ENCODE measurements at places on chromosomes 7 and 10. TPM values are rescaled to one million over a fixed set of nuclear protein-coding genes. Genes with fewer than 3 reads are reported as not detected.

DNA sequence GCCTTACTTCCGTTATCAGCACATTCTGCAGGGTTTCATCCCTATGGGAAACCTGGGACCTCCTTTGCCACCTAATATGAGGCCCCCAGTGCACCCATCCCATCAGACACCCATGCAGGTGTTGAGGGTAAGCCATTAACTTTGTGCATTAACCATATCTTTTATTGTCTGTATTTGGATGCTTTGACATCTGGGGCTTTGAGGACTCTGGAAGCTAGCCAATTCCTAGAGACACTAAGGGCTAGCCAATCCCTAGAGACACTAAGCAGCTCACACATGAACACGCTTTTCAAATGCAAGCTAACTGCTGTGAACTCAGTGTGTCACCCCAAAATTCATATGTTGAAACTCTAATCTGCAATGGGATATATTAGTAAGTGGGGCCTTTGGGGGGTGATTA, 272.5 kb upstream of the COBL start:
- no peaks in the 10 kb centered on the region for H3K4me1 ChIP-seq
- H3K27me3 ChIP-seq = no peaks in the 10 kb centered on the region
- H3K36me3 ChIP-seq = no peaks in the 10 kb centered on the region
- no peak overlapping the region for H3K4me3 ChIP-seq
- H3K27ac ChIP-seq = no peak overlapping the region

PLXNA4 gene
- total RNA-seq = 3.3 TPM

DNA sequence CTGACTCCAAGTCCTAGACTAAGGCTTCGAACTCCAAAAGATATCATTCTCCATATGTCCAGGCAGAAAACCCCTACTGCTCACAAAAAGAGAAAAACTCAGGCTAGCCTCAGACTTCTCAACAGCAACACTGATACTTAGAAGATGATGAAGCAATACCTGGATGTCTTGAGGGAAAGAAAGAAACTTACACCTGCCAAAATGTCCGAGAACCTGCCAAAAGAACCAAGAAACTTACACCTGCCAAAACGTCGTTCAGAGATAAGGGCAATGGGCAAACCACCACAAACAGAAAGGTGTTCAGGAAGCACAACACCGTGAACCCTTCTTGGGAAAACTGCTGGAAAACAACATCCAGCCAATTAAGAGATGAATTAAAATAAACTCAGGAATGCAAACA, 15.3 kb downstream of the ABLIM1 start:
- H3K36me3 ChIP-seq = no peaks in the 10 kb centered on the region
- H3K4me1 ChIP-seq = peaks cover 27% of the 10 kb centered on the region
- no peak overlapping the region for H3K27ac ChIP-seq
- no peak for DNase-seq
- H3K27me3 ChIP-seq = peaks cover 6% of the 10 kb centered on the region

DNA sequence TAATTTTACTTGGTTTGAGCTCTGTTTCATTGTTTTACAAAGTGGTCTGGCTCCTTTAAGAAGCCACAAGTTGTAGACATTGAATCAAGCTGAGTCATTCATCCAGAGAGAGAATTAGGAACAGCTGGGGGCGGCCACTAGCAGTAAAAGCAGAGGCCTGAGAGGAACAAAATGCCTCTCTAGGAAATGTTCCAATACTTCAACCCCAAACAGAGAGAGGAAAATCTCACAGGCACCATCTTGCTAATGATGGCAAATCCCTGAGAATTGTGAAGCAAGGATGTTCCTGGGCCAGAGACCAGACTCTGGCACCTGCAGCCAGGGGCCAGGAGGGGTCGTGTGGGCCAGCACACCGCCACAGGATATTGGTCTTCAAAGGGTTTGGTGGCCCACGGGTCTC, 26.5 kb upstream of the TRIL start:
- H3K4me1 ChIP-seq = peaks cover 11% of the 10 kb centered on the region
- H3K27me3 ChIP-seq = no peaks in the 10 kb centered on the region
- peak overlapping the region; percentile 58 for H3K27ac ChIP-seq
- DNase-seq = peak; percentile 87
- no peaks in the 10 kb centered on the region for H3K36me3 ChIP-seq

DNA sequence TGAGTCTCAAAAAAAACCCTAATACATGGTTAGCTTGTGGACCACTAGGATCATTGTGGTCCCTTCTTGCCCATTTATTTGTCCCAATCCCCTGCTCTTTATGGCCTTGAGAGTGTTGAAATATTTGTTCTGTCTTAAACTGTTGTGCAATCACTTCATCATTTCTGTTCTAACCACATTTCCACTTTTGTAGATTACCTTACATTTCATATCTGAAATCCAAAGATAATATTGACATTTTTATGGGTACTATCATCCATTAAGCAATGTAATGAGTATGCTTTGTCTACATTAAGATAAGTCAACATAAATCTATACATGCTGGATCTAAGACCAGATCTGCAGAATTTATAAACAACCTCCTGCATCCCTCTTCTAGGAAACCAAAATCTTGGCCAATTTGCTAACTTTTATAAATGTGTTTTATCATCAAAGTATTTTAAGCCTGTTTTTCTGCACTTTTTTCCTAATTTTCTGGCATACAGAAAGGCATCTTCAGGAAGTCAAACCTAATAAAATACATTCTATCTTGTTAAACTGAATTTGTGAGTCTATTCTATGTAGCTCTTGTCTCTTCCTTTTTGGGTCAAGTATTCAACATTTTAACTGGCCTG, 359.4 kb upstream of the CELF2 start:
- H3K4me1 ChIP-seq = no peaks in the 10 kb centered on the region
- peak; percentile 3 for DNase-seq
- no peaks in the 10 kb centered on the region for H3K27me3 ChIP-seq
- H3K4me3 ChIP-seq = no peak overlapping the region

- H3K27ac ChIP-seq = no peak overlapping the region
- DNase-seq = no peak
- no peaks in the 10 kb centered on the region for H3K36me3 ChIP-seq
- no peaks in the 10 kb centered on the region for H3K4me1 ChIP-seq
- no peaks in the 10 kb centered on the region for H3K27me3 ChIP-seq
Measured at GRCh38 chr7:53446170-53446569, 410.7 kb downstream of the POM121L12 start.

- no peaks in the 10 kb centered on the region for H3K36me3 ChIP-seq
- peaks cover 11% of the 10 kb centered on the region for H3K4me1 ChIP-seq
- H3K4me3 ChIP-seq = no peak overlapping the region
- H3K27me3 ChIP-seq = no peaks in the 10 kb centered on the region
- no peak overlapping the region for H3K27ac ChIP-seq
Measured at GRCh38 chr10:114876602-114877300, 55.2 kb downstream of the FHIP2A start.

AGR2 gene
- total RNA-seq = not detected

DNA sequence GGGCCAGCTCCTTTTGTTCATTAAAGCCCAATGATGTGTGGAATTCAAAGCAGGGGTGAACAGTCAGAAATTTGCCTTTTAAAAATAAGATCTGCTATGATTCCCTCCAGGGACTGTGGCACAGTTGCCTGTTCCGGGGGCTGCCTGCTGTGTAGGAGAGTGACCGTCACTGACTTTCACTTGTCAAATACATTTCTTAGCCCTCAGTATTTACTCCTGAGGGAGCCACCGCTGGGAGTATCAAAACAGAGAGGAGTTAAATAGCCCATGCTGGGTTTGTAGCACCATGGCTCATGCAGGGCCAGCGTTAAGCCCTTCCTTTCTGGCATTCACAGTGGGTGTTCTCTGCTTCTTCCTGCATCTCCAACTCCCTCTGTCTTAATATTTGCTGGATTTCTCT, 897.8 kb downstream of the SORCS3 start:
- no peak overlapping the region for H3K27ac ChIP-seq
- DNase-seq = no peak
- no peaks in the 10 kb centered on the region for H3K4me1 ChIP-seq
- no peaks in the 10 kb centered on the region for H3K36me3 ChIP-seq

GRCh38 chr7:155750255-155751125, 61.8 kb downstream of the SHH start:
- H3K27ac ChIP-seq = no peak overlapping the region
- H3K4me1 ChIP-seq = no peaks in the 10 kb centered on the region
- no peaks in the 10 kb centered on the region for H3K27me3 ChIP-seq
- DNase-seq = no peak
- H3K4me3 ChIP-seq = no peak overlapping the region

CALCR gene
- 5.4 TPM for total RNA-seq

DNA sequence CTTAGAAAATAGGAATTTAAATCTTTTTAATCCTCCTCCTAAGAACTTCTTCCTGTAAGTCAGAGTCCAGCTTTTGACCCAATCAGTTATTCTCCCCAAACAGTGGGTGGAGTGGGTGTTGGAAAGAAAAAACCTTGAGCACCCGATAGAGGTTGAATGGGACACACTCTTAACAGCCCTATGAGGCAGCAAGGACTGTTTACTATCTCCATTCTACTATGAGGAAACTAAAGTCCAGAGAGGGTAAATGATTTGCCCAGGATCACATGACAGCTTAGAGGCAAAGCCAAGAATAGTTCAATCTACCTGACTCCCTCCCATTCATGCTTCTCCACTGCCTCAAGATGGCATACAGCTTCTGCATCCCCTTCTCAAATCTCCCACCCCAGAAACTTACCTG, 57.6 kb upstream of the SLC35B4 start:
- H3K27ac ChIP-seq = no peak overlapping the region
- H3K4me1 ChIP-seq = no peaks in the 10 kb centered on the region
- H3K4me3 ChIP-seq = no peak overlapping the region
- no peaks in the 10 kb centered on the region for H3K36me3 ChIP-seq
- peaks cover 7% of the 10 kb centered on the region for H3K27me3 ChIP-seq

- DNase-seq = no peak
- H3K27ac ChIP-seq = no peak overlapping the region
- H3K27me3 ChIP-seq = no peaks in the 10 kb centered on the region
Measured at GRCh38 chr7:29917641-29918040, 72.0 kb downstream of the SCRN1 start.

EPHB6 gene
- total RNA-seq = 15.7 TPM

GRCh38 chr10:117945651-117946050, 101.1 kb downstream of the RAB11FIP2 start:
- peaks cover 6% of the 10 kb centered on the region for H3K4me1 ChIP-seq
- no peak for DNase-seq
- H3K4me3 ChIP-seq = no peak overlapping the region
- no peaks in the 10 kb centered on the region for H3K36me3 ChIP-seq
- no peaks in the 10 kb centered on the region for H3K27me3 ChIP-seq

DNA sequence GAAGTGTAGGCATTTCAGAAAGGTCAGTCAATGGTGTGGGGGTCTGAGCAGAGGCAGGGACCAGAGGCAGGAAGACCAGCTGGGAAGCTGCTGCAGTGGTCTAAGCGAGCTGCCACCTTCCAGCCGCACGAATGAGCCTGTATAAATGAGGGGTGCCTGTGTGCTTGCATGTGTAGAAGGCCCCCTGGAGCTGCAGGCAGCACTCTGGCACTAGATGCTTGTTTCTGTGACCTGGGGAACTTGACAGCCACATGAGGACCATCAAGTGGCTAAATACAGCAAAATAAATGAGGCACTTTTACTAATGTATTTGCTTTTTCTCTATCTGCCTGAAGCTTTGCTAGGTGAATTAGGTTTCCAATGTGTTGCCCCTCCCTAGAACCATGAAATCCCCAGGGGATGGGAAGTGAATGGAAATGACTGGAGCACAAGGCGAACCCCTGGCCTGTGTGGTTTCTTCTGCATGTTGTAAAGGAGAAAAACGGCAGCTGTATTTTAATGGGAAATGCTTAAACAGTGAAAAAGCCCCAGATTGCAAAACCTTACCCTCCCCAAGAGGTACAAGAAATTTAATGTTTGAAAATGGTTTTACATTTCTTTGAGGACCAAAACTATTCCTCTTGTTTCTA, 57.7 kb downstream of the PYROXD2 start:
- no peak overlapping the region for H3K27ac ChIP-seq
- H3K36me3 ChIP-seq = no peaks in the 10 kb centered on the region
- DNase-seq = peak; percentile 62
- peaks cover 3% of the 10 kb centered on the region for H3K27me3 ChIP-seq

GRCh38 chr10:42960491-42960990, 116.3 kb upstream of the RET start:
- H3K4me3 ChIP-seq = no peak overlapping the region
- H3K4me1 ChIP-seq = no peaks in the 10 kb centered on the region
- no peaks in the 10 kb centered on the region for H3K36me3 ChIP-seq
- no peak for DNase-seq
- no peaks in the 10 kb centered on the region for H3K27me3 ChIP-seq

DNA sequence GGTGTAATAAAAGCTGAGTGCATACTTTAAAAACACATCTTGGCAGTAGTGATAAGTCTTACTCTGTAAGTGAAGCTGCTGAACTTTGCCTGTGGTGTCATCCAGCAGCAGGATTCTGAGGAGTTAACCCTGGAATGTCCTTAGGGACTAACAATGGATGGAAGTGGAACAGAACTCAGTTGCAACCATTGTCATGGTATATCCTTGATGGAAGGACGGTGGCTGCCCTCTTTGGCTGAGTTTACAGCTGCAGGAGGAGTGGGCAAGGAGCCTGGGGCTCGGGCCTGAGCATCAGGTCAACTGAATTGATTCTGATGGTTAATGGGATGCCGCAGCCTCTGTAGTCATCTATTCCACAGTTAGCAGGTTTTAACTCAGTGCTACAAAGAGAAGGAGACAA, 56.2 kb downstream of the MRC1 start:
- no peaks in the 10 kb centered on the region for H3K36me3 ChIP-seq
- no peak overlapping the region for H3K4me3 ChIP-seq
- no peaks in the 10 kb centered on the region for H3K27me3 ChIP-seq
- DNase-seq = no peak

GRCh38 chr10:3129581-3130340, 42.8 kb downstream of the PITRM1 start:
- DNase-seq = no peak
- peaks cover 3% of the 10 kb centered on the region for H3K4me1 ChIP-seq
- H3K4me3 ChIP-seq = no peak overlapping the region
- H3K27ac ChIP-seq = no peak overlapping the region

GRCh38 chr7:64868499-64868898, 34.6 kb upstream of the ZNF273 start:
- H3K4me3 ChIP-seq = no peak overlapping the region
- no peak overlapping the region for H3K27ac ChIP-seq
- DNase-seq = no peak
- no peaks in the 10 kb centered on the region for H3K36me3 ChIP-seq

- H3K36me3 ChIP-seq = no peaks in the 10 kb centered on the region
- H3K4me1 ChIP-seq = no peaks in the 10 kb centered on the region
- H3K27me3 ChIP-seq = no peaks in the 10 kb centered on the region
- H3K27ac ChIP-seq = no peak overlapping the region
Measured at GRCh38 chr10:53754596-53755250, 982.1 kb upstream of the MBL2 start.
